Pancreas (tissue), 10 donors: ENCODE measurements at places on chromosomes 2 and 18. TPM values are rescaled to one million over a fixed set of nuclear protein-coding genes. Genes with fewer than 3 reads are reported as not detected.

Gene GALNT13
- total RNA-seq = 0.28 TPM

Gene NEU4
- not detected for total RNA-seq

GRCh38 chr2:26840937-26841610, 6.9 kb upstream of the DPYSL5 start:
- no peak for DNase-seq

DNA sequence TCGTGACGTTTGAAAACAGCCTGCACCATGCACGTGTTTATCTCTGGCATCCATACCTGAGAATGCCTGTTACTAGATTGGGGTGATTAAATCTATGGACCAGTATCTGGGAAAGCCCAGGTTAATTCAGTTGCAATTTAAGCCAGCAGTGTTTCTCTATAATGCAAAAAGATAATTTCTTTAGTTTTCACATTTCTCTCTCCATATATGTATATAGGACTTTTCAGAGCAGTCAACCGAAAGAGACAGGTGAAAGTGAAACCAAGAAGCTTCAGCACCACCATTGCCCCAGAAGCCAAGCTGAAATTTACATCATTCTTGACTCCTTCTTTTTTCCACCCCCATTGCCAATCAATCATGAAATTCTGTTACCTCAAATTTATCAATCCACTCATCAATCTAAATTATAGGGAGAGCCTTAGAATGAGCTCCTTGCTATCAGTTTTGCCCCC, 2.7 kb upstream of the LRP2 start:
- DNase-seq = no peak

DNA sequence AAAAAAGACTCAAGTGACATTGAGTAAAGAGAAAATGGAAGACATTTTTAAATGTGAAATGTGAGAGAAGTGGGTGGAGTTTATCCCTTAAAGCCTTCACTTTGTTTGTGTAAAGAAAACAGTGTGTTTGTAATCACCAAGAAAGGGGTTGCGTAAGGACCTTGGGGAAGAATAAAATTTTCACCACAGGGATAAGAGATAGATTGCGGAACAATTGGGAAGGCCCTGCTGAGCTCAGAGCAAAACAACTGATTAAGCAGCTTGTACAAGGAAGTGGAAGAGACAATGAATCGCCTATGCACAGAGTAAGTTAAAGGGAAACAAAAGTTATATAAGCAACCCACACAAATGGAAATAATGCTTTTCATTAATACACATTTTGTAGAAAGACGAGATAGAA, 327.7 kb downstream of the RAD51AP2 start:
- no peak for DNase-seq

- no peak for DNase-seq
Measured at GRCh38 chr2:134021830-134022524, 231.9 kb upstream of the MGAT5 start.
